ENCODE measurements at places on chromosomes 16 and 17. TPM values are rescaled to one million over a fixed set of nuclear protein-coding genes. Genes with fewer than 3 reads are reported as not detected.

CNOT1 gene
- 122 TPM for total RNA-seq

MAF gene
- total RNA-seq: 14.9 TPM

KRT20 gene
- 0.22 TPM for total RNA-seq

ARL16 gene
- 25.0 TPM for total RNA-seq

KRTAP4-9 gene
- total RNA-seq: 0.12 TPM

BMERB1 gene
- total RNA-seq: 39.5 TPM

GRB7 gene
- total RNA-seq: 0.37 TPM

LPCAT2 gene
- total RNA-seq: 28.1 TPM

ACAP1 gene
- 2.4 TPM for total RNA-seq

OR4D1 gene
- total RNA-seq: not detected

SOX9 gene
- 2.9 TPM for total RNA-seq

MSI2 gene
- total RNA-seq: 19.1 TPM

VWA3A gene
- total RNA-seq: 0.11 TPM

PPP1R1B gene
- total RNA-seq: not detected

MMP28 gene
- 0.33 TPM for total RNA-seq
